ENCODE measurements at places on chromosomes 3 and 15. TPM values are rescaled to one million over a fixed set of nuclear protein-coding genes. Genes with fewer than 3 reads are reported as not detected.
A peak's percentile ranks its signal among the peaks of the same experiment; 100 is the strongest.

- no peak for DNase-seq
Observed at GRCh38 chr15:32970847-32971246, 223.7 kb downstream of the FMN1 start.

The RNU5B-1 gene
- not detected for total RNA-seq

The ITIH3 gene
- not detected for total RNA-seq

DNA sequence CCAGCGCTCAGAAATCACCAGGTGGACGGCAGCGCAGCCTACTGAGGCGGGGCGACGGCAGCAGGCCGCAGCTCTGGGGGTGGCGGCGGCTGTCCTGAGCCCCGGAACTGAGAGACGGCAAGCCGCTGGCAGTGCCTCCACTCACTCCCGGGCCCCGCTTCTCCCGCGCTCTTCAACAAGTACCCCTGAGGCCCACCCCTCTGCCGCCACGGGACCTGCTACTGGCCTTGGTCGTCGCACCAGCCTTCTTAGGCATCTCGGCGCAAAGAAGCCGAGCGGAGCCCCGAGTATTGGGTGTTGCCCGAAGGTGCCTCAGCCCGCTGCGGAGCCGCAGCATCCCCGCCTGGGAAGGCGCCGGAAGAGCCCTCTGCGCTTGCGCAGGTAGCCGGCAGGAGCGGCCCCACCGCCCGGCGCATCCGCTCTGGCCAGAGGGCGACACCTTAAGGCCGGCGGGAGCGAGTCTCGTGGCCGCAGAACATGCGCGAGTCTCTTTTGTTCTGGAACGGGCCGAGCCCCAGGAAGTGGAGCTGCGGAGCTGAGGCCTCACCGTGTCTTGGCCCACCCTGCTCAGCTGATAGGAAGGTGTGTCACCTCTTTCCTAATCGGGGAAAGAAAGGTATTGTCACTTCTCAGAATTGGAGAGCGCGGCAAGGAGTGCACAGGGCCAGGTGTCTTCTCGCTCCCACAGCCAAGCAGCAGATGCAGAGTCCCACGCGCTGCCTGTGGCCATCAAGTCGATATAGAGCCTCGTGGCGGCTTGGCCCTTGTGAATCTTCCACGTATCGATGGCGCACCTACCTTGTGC is at the start of gene C15orf40:
C15orf40 (minus strand) TSS at position 369 of the 805 bp plus-strand sequence; CDS start at position 337, 32 bp downstream.
- peak; percentile 89 for DNase-seq

GRCh38 chr3:29226706-29227105 is 54.2 kb upstream of the RBMS3 start:
- DNase-seq: no peak

GRCh38 chr3:112709911-112710310 is 69.0 kb upstream of the CCDC80 start:
- no peak for DNase-seq

- no peak for DNase-seq
Observed at GRCh38 chr3:173986861-173987410, 589.4 kb downstream of the NLGN1 start.

Data from frontal cortex (tissue), 4 donors.